ENCODE measurements at places on chromosomes 1 and 21.

GRCh38 chr1:229411434-229412055 lies 22.3 kb downstream of the ACTA1 start:
- DNase-seq, result no peak

DNA sequence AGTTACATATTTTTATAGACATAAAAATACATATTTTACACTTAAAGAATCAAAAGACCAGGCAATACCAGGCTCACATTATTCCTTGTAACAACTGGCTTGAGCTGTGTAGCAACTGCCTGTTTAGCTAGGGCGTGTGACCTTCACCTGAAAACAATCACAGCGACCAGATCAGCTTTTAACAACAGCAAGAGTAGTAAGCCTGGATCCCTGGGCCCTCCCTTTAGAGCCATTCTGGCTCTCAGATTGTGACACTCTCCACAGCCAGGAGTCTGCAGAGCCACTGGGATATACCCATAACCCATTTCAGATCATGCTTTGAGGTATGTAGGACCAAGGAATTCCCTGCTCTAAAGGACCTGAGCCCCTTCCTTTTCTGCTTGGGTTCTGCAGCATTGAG lies 29.4 kb upstream of the GNG4 start:
- no peak for DNase-seq

- no peak for DNase-seq
Measured at GRCh38 chr1:215344539-215344938, 222.6 kb upstream of the KCTD3 start.

DNA sequence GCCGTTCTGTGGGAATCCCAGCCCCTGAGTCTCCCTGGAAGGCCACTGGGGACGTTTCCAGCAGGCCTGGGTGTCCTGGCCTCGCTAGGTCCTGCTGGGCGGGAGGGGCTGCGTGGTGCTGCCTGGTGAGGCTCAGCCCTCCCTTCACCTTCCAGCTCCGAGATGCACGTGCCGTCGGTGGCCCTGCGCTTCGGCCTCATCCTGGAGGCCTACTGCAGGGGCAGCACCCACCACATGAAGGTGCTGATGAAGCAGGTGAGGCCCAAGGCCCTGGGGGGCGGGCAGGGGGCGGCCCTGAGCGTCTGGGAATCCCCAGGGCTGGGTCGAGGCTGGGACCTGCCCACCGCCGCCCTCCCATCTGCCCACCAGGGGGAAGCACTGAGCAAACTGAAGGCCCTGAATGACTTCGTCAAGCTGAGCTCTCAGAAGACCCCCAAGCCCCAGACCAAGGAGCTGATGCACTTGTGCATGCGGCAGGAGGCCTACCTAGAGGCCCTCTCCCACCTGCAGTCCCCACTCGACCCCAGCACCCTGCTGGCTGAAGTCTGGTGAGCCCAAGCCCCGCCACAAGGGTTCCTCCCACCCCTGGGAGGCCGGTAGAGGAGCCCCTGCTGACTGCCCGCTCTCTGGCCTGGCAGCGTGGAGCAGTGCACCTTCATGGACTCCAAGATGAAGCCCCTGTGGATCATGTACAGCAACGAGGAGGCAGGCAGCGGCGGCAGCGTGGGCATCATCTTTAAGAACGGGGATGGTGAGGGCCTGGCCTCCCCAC lies 70.3 kb downstream of the PIK3CD start:
- DNase-seq, result peak; percentile 22

GRCh38 chr21:28781602-28782276 lies 210.9 kb downstream of the LTN1 start:
- DNase-seq, result no peak

DNA sequence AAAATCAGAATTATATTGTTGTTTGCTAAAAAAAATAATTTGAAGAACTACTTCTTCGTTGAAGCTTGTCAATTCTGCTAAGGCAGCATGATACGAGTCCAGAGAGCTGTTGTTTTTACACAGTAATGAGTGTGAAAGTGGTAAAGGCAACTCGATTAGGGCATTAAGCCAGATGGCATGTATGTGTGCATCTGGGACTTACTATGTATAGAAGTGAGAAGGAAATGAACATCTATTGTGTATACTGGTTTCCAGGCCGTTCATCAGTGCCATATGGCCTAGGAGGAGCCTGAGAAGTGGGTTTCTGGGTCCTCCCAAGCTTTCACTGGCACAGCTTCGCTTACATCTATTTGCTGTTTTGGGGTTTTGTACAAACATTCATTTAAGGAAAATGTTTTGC lies 5.7 kb downstream of the CTPS1 start:
- DNase-seq, result no peak

DNA sequence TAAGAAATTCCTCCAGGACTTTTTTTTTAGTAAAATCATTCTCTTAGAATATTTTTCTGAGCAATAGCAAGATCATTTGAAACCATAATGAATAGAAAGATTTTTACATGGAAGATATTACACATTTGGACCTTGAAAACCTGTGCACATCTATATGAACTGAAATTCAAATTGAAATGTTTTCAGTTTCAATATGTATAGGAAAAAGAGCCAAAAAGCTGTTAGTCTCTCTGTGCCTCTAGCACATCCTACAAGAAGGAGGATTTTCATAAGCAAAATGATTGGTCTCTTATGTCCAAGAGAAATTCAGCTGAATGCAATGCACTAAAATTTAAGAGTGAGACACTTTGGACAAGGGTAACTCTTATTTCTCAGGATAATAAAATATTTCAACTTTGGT lies 8.2 kb downstream of the HMCN1 start:
- no peak for DNase-seq

GRCh38 chr1:183339556-183340167 lies 78.5 kb downstream of the NMNAT2 start:
- no peak for DNase-seq

GRCh38 chr1:68049941-68050878 lies at the start of gene DIRAS3:
Gene DIRAS3, minus strand, starts transcription at chr1:68050627. Its CDS starts 3,330 bp downstream, at chr1:68047297.
- no peak for DNase-seq

GRCh38 chr1:162878000-162878596 lies 17.1 kb upstream of the CCDC190 start:
- peak; percentile 20 for DNase-seq

GRCh38 chr1:162753998-162754585 lies 36.4 kb upstream of the HSD17B7 start:
- no peak for DNase-seq

DNA sequence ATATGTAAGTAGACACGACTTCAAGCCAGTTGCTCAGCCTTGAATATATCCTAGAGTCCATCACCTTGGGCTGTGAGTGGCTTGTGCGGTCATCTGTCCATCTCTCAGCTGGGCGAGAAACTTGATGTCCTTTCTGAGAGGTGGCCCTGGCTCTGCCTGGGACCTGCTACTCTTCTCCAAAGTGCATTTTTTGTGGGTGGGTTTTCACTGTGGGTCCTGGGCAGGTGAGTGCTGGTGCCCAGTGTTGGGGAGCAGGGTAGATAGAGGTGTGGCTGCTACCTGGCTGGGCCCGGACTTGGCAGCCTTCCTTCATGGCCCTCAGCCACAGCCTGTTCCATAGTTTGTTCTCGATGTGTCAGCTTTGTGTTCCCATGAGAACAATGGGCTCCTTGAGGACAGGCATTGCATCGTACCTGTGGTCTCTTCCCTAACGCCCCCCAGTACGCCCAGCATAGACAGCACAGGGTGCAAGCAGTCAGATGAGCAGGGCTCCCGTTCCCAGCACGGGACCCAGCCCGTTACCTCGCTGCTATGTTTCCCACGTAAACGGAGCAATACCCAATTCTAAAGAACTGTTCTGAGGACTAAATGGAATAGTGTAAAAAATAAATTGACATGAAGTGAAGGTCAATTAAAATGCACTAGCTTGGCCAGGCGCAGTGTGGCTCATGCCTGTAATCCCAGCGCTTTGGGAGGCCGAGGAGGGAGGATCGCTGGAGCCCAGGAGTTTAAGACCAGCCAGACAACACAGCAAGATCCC lies 877 bp upstream of the SLX9 start:
- DNase-seq, result no peak

- DNase-seq, result no peak
Measured at GRCh38 chr1:179973198-179974110, 18.8 kb downstream of the CEP350 start.

- no peak for DNase-seq
Measured at GRCh38 chr1:212901290-212901689, 43.2 kb downstream of the FLVCR1 start.

DNA sequence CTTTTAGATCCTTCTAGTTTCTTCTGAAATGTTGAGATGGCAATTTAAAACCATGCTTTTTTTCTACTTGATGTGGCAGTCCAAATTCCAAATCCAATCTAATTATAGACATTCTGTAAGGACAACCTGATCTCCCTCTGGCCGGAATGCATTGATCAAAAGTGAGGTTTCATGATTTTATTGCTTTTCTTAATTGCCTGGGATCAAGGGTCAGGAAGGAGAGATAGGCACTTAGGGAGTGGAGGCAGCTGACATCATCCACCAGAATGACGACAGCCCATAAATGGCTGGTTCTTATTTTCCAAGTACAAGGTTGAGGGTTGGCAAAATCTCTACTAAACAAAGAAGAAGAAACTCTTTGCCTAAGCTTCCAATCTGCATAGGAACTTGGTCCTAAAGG lies 46.4 kb upstream of the SCCPDH start:
- DNase-seq, result no peak

DNA sequence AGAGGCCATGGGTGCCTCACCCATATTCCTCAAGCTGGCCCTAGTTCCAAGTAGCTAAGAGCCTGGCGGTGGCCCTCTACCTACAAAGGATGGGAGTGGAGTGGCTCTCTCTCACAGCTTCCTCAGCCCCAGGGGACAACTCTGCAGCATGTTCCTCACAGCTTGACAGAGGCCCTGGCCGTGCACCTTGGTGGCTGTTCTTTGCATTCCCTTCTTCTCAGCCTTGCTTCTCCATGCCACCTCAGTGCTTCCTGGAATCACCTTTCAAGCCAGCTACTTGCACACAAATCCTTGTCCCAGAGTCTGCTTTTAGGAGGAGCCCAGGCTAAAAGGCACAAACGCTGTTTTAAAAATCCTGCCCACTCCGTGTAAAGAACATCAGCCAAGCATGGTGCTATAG lies 69.0 kb upstream of the DIRAS3 start:
- no peak for DNase-seq

- peak; percentile 45 for DNase-seq
Measured at GRCh38 chr1:119968068-119968492, 71.8 kb upstream of the ADAM30 start.

DNA sequence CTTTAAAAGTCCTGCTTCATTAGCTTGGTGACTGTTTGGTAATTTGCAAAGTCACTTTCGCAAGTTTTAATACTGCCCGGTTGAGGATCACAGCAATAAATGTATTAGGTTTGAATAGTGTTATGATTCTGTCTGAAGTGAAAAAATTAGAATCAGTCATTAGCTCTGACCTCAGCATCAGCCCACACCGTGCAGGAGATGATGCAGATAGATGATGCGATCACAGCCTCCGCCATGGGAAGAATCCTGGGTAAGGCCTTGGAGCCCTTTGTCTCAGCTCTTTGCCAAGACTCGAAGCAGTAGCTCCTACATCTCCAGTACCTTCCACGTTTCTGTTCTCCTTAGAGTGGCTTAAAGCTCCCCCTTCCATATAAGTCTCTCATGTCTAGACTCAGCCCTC lies 366.7 kb downstream of the CAMTA1 start:
- no peak for DNase-seq

DNA sequence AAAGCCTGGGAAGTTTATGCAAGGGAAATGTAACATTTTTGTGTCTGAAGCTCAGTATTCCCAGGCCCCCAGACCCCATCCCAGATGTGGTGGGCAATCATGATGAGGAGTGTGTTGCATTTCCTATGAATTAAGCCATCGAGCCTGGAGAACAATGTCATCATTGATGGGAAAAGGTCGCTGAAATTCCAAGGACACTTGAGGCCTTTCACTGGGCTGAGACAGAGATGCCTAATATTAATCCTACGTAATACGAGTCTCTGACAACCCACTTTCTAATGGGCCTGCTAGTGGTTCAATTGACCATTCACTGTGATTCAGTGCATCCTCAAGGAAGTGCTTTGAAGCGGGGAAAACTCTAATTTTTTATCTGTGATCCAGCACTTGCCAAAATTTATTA lies 291.6 kb downstream of the PLPP3 start:
- no peak for DNase-seq

DNA sequence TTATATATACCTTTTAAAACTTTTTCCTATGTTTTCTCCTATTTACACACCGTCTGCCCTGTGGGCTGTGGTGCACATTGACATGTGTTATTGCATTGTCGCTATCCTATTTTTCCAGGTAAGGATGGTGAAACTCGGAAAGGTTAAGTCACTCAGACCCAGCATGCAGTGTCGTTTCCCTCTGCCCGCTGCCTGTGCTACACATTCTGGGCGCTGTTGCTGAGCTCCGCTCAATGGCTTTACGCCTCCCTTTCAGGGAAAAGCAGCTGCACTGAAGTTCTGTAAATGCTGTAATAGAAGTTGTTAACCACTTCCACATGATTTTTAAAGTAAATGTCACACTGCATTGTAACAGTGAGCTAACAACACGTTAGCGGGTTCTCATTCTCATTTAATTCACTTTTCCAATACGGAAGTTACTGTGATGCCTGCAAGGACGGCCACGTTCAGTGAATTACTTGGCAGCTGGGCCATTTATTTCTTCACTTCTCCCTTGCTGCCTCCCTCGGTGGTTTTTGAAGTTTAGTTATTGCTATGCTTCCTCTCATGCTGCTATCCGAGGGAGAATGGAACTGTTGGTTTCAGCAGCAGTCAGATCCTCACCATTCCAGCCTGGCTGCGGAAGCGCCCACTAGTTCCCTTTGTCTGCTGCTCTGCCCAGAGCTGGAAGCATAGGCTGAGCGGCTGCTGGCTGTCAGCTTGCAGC lies 288.7 kb downstream of the SPATA17 start:
- DNase-seq, result no peak

- DNase-seq, result no peak
Measured at GRCh38 chr1:43536196-43536863, 5.6 kb downstream of the PTPRF start.

DNA sequence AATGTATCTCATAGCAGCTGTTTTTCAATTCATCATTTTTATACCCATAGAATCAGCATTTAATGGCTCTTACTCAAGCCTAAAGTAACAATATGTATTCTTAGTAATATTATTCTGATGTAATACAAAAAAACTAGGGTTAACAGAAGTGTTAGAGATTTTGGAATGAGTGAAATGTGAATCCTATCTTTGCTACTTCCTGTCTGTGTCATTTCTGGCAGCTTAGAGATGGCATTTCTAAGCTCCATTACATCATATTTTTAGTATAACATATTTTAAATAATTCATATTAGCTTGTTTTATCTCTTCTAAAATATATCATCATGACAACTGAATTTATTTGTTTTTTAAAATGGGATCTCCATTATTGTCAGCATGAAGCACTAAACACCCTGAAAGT lies 90.2 kb downstream of the LRRC7 start:
- DNase-seq, result no peak

DNA sequence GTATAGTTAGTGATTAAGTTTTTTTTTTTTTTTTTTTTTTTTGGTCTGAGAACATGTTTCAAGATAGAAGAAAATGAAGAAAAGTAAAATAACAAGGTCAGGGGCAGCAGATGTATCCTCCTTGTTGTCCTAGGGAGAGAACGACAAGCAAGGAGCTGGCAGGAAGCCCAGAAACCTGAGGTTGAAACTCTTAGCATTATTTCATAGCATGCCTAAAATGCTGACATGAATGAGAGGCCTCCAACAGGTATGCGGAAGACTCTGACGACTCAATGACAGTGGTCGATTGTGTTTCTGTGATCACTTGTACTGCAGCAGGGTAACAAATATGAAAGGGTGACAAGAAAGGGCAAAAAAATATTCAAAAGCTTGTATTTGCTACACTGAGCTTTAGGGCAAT lies 415.9 kb downstream of the PLA2G4A start:
- DNase-seq, result no peak

All from NK-92 treated with Interleukin-12 subunit alpha and Interleukin-12 subunit beta, amount 100 ng/mL, for 24 hours (cell line).